ENCODE measurements at places on chromosomes 5 and 9. TPM values are rescaled to one million over a fixed set of nuclear protein-coding genes. Genes with fewer than 3 reads are reported as not detected.

DNA sequence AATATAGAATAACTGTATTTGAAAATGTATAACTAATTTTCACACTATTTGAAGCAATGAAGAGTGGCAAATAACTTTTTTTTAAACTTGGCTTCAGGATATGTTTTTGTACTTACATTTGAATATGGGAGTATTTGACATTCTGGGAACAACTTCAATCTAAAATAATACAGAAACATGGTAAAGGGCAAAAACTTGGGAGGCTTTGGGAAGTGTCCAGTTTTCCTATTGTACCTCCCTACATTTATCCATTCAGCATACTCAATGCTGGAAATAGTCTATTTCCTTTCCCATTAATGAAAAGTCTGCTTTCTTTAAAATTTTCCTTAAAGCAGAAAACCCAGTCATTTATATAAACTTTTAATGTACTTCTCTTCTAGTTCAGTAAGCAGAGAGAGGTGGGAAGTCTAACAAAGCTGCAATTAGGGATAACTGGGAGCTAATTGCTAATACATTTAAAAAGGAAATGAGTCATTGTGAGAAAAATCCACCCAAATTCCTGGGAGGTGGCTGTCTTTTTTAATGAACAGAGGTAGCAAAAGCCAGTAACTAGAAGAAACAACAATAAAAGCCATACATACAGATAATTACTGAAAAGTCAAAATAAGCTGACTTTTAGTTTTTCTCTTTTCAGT lies 128.8 kb downstream of the FBN2 start:
- DNase-seq, result no peak

GRCh38 chr9:127943011-127943662 lies 5.5 kb upstream of the DPM2 start:
- DNase-seq, result no peak

DNA sequence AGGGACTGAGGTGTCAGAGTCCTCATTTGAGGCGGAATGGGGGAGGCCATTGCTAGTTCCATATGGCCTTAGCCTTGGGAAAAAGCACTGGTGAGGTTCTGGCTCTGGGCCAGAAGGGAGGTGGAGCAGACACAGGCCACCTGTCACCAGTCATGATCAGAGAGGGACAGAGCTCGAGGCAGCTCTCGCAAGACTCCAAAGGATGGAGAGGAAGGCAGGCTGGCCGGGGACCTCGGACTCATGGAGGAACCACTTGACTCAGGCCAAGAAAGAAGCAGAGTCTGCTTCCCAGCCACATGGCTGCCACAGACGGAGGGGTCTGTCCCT lies 29.2 kb upstream of the NSMF start:
- DNase-seq, result no peak

- DNase-seq, result no peak
Measured at GRCh38 chr5:34716986-34717385, 60.9 kb downstream of the RAI14 start.

DNA sequence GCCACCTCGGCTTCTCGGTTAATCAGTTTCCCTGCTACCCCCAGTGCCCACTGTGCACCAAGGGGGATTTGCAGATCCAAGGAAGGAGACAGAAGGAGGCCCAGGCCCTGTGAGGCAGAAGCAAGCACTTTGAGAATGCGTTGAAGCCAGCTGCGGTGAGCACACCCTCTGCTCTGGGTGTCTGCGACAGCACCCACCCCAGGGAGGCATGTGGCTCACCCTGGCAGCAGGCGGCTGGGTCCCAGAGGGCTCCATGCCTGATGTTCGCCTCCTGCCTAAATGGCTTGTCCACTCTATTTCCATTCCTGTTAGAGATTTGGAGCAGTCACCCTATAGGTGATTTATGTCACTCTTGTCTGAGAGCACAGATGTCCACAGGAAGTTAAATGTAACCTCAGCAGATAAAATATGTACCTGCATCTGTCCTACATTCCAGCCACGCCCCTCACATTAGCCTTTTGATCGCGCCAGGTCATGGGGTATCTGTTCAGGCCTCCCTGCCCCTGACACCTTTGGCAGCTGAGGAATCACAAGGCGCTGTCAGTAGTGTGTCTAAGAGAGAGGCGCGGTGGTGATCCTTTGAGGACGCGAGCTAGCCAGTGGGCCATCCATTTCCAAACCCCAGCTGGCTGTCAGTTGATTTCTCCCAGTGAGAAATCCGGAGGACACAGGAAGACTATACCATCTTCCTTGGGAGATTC lies 28.1 kb downstream of the PTGES2 start:
- no peak for DNase-seq

- DNase-seq, result no peak
Measured at GRCh38 chr5:174413567-174414314, 310.6 kb upstream of the MSX2 start.

- no peak for DNase-seq
Measured at GRCh38 chr5:73540192-73540591, 25.2 kb downstream of the ANKRA2 start.

DNA sequence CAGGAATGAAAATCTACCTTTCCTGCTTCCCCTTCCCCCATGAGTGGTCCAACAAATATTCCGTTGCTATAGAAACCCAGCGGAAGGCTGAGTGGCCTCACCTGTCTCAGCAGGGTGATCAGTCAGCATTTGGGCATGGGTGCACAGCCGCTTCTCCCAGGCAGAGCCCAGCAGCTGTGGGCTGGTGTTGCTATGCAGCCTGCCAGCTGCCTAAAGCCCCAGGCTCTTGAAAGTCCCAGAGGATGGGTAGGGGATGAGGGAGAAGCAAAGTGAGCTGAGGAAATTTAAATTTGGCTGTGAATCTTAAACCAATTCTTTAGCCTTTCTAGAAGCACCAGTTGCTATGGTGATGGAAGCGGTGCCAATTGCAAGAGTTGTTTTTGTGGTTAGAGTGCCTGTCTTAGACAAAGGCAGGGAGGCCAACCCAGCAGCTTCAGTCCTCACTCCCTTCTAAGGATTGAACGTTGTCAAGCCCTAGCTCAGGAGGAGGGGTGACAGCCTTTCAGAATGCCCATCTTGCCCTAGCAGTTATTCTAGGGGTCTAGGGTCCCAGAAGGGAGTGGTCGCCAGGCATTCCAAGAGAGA lies 151.5 kb upstream of the PITX1 start:
- no peak for DNase-seq

GRCh38 chr9:18296702-18297055 lies 177.3 kb upstream of the ADAMTSL1 start:
- no peak for DNase-seq

ESM1 gene
- total RNA-seq, result 0.56 TPM

FBN2 gene
- not detected for total RNA-seq

GRAMD2B gene
- total RNA-seq, result 10.4 TPM

EDIL3 gene
- total RNA-seq, result not detected

MYORG gene
- total RNA-seq, result 2.9 TPM

FGF1 gene
- not detected for total RNA-seq

SLC23A1 gene
- total RNA-seq, result 1.0 TPM

LCP2 gene
- total RNA-seq, result 213 TPM

ST8SIA4 gene
- total RNA-seq, result 35.1 TPM

TMC1 gene
- total RNA-seq, result not detected

Measured in activated CD4-positive, alpha-beta memory T cell treated with anti-CD3 and anti-CD28 coated beads for 36 hours (primary cell).